A549 treated with Mapracorat at 1 μM for 4 hours (cell line): ENCODE measurements at places on chromosomes 7 and 10. TPM values are rescaled to one million over a fixed set of nuclear protein-coding genes. Genes with fewer than 3 reads are reported as not detected.

Gene ACBD7
- total RNA-seq: 0.81 to 1.3 TPM (median 0.95 TPM) in 5 replicates

Gene SKAP2
- 12.5 to 17.8 TPM (median 15.2 TPM) in 5 replicates for total RNA-seq

Gene UNC5B
- total RNA-seq: 1.5 to 2.4 TPM (median 1.8 TPM) in 5 replicates

Gene GPR15LG
- total RNA-seq: not detected in 5 replicates

Gene DPP6
- not detected in 5 replicates for total RNA-seq

Gene TMEM176B
- total RNA-seq: 0.15 to 0.23 TPM (median 0.19 TPM) in 3 of 5 replicates, not detected in the others

Gene TMEM139
- total RNA-seq: 0.67 to 1.6 TPM (median 1.1 TPM) in 5 replicates
